Naive B cell (primary cell): ENCODE measurements at places on chromosomes 13 and 19. TPM values are rescaled to one million over a fixed set of nuclear protein-coding genes. Genes with fewer than 3 reads are reported as not detected.

DNA sequence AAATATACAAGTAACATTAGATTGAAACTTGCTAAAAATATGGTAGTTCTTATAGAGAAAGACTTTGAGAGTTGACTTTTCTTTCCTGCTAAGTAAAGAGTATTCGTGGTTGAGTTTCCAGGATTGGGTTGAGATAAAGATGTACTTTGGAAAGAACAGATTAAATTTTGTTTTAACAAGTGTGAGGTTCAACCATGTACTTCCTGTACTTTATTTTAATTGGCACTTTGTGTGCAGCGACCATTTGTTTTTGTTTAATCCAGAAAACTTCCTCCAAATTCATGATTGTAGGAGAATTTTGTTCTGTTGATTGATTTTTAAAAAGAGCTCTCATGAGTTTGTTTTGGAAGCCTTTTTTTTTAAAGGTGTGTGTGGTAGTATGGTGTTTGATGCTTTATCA is 46.9 kb downstream of the PAN3 start:
- no peak for DNase-seq

- no peak for DNase-seq
These were observed 928.0 kb downstream of the EFNB2 start for GRCh38 chr13:105607426-105607825.

DNA sequence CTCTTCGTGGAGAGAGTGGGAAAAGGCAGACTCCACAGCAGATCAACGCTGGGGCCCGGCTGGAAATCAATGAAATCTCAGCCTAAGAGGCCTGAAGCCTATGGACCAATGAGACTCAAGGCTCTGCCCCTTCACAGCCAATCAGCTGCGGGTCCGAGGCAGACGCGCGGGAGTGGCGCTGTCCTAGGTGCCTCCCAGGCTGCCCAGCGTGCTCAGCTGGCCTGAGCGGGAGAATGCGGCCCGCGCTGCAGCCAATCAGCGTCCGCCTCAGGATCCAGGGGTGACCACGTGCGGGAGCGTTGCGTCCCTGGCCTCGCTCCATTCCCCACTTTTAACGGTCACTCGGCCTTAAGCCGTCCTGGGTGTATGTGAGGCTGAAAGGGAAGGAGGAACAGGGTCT is at the start of gene ZBTB32:
Gene ZBTB32, plus strand, starts transcription at position 341 of the 400 bp plus-strand sequence. CDS start 10,069 bp downstream, outside the sequence.
- DNase-seq = no peak

DNA sequence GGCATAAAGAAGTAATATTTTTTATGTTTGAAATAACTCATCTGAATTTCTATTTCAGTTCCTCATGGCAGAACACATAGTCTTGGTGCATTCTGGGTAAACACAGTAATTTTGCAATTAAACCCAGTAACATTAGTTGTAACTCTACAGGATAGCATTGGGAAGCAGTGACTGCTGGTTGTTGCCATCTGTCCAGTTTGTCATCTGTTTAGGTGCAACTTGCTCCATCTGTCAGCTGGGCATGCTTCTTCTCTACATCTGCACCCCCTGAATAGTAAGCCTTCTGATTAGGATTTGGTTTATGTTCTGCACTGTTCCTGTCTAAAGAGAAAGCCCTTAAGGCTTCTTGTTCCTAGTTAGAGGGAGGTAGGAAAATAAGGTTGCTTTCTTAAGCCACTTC is 63.5 kb upstream of the CSNK1A1L start:
- no peak for DNase-seq

GRCh38 chr13:46382224-46382623 is 4.8 kb downstream of the RUBCNL start:
- DNase-seq = peak; percentile 73

- DNase-seq = no peak
These were observed 412.9 kb upstream of the SPRY2 start for GRCh38 chr13:80753866-80754265.

DNA sequence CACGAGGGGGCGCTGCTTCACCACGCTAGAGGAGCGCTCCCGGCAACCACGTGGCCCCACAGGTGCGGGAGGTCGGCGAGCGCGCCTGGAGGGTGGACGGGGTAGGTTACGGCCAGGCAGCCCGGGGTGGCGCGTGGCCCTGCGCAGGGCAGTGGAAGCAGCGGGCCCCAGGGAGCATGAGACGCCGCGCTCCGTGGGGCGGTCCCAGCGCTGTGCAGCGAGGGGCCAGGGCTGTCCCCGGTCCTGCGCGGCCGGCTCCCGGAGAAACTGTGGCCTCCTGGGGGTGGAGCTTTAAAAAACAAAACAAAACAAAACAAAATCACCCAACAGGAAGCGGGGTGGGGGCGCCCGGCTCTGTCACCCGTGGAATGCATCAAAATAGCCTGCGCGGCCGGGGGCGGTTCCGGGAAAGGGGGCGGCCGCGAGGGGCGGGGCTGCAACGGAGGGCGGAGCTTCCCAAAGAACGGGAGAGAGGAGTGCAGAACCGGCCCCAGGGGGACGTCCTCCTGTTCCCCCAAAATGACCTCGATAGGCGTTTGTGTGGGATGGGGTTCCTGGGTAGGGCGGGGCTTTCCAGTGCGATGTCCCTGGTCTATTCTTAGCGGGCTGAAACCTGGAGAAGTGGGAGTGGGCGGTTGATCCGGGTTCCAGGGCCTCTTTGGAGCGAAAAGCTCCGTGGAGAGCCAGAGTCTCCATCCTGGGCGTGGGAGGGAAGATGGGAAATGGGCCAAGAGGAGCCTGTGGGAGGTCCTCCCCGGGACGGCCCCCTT is 27.3 kb downstream of the NUMBL start:
- peak; percentile 93 for DNase-seq

DNA sequence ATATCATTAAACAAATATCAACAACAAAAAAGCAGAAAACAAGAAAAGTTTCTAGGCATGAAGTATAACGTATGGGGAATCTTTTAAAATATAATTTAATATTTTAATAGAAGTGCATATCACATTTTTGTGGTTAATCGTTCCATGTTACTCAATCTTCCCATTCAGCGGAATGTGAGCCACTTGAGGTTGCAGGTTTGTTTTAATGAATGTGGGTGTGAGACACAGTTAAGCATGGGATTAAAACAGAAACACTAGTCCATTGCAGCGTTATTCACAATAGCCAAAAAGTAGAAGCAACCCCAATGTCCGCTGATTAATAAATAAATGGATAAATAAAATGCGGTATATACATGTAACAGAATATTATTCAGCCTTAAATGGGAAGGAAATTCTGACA is 146.0 kb downstream of the NDFIP2 start:
- no peak for DNase-seq

GRCh38 chr13:80096383-80096782 is 244.5 kb downstream of the SPRY2 start:
- no peak for DNase-seq

GRCh38 chr13:76975863-76976262 is 16.0 kb upstream of the CLN5 start:
- no peak for DNase-seq

DNA sequence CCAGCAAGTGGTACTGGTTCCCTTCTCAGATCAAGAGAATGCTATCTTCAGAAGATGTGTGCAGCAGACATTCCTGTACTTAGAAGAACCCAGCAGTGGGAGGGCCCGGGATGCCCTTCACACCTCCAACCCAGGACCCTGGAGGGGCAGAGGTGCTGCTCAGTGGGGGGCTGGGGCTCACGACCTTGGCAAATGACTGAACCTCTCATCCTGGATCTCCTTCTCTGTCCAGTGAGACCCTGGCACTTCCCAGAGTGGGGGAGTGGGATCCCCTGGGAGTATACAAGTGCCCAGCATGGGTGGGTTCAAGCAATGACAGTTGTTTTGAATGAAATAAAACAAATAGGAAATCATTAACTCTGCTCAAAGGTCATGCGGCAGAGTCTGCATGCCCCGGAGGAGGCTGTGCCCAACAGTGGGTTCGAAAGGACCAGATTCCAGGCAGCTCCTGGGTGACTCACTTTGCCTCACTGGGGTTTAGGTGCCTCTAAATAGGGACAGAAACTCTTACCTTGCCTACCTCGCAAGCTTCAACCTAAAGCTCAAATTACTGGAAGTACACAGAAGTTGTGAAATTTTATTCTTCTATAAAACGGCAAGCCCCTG is 26.9 kb downstream of the GGACT start:
- DNase-seq = no peak

DNA sequence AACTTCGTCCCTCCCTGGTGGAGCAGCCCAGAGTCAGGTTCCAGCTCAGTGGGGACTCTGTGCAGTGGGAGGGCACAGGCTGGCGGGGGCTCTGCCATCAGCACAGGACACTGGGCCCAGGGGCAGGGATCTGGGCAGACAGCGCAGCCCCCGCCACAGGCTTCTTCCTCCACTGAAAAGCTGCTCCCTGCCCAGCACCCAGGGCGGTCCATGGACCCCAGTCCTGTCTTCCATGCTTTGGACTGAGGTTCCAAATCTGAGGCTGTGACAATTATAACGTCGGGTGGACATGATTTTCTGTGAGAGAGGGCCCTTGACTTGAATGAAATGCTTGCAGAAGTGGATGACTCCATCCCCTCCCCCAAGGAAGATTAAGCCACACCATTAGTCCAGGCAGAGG is 21.2 kb upstream of the NCCRP1 start:
- DNase-seq = no peak

DNA sequence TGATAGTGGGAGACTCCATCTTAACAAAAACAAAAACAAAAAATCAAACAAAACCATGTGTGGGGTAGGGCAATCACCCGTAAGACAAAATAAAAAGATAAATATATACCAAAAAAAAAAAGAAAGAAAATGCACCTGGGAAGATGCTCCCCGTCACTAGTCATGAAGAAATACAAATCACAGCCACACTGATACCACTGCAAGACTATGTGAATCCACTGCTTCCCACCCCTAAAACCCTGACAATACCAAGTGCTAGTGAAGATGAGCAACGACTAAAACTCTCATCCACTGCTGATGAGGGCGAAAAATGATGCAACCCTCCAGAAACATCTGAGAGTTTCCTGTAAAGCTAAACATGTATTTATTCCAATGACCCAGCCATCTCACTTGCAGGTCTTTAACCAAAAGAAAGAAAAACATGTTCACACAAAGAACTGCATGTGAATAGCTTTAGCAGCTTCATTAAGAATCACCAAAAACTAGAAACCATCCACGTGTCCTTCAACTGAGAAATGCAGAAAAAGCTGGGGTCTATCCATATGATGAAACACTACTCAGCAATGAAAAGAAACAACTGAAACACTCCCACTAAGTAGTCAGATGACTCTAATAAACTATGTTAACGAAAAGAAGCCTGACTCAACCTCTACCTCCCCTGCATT is 31.7 kb downstream of the BRD4 start:
- DNase-seq = no peak

- DNase-seq = no peak
These were observed 22.5 kb downstream of the DOT1L start for GRCh38 chr19:2186071-2186846.

DNA sequence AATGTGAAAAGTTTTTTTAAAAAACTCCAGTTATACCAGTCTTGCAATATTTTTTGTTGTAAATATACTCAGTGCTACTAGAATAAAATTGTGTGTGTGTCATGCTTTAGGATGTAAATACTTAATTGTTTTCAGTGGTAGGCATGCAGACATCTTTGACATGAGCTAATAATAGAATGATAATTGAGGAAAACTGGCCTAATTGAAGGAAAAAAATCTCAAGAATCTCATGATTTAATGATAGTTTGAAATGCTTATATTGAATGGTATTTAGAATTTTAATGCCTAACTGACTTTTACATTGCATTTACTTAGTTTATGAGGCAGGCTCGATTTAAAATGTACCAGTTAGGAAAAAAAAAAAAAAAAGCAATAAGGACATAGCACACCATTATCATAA is 3.2 kb upstream of the MAB21L1 start:
- DNase-seq = no peak

DNA sequence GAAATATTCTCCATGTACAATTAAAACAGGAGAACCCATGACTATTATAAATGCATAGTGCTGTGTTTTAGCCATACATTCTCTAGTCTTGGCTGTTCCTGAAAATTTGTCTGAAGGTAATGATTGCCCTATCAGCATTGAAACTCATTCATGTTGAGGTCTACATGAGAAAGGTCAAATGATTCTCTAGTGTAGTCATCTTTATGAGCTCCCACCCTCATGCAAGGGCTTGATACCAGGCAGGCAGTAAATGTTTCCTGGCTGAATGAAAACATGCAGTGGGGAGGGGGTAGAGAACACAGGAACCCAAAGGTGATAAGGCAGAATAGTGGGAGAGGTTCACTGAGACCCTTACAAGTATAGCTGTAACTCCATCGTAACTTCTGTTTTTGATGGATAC is 424.3 kb downstream of the COG6 start:
- DNase-seq = no peak

- DNase-seq = no peak
These were observed 8.8 kb downstream of the IGFL4 start for GRCh38 chr19:46031781-46032596.

Gene OSCAR
- not detected for polyA plus RNA-seq

Gene CKM
- polyA plus RNA-seq = not detected

Gene ARID3A
- polyA plus RNA-seq = 0.77 TPM

Gene ADM5
- polyA plus RNA-seq = 0.23 TPM

Gene CNN1
- not detected for polyA plus RNA-seq
